ENCODE measurements at places on chromosomes 4 and X.

- DNase-seq = peak; percentile 72
Measured at GRCh38 chr4:1871471-1872021, 353 bp downstream of the NSD2 start.

GRCh38 chr4:36292556-36293188, 11.3 kb downstream of the DTHD1 start:
- no peak for DNase-seq

DNA sequence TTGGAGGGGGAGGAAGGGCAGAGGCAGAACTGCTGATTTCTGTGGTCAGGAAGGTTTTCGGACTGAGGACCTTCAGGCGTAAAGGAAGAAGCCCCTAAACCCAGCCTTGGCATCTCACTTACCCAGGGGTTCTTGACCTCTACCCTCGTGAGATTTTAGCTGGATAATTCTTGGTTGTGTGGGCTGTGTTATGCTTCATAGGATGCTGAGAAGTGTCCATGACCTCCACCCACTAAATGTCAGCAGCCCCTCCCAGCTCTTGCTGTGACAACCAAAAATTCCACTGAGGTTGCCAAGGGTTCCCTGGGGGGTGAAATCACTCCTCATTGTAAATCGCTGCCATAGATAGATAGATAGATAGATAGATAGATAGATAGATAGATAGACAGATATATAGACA, 5.8 kb upstream of the CRLF2 start:
- DNase-seq = no peak

GRCh38 chr4:47838445-47838844, 578 bp upstream of the CORIN start:
- peak; percentile 2 for DNase-seq

DNA sequence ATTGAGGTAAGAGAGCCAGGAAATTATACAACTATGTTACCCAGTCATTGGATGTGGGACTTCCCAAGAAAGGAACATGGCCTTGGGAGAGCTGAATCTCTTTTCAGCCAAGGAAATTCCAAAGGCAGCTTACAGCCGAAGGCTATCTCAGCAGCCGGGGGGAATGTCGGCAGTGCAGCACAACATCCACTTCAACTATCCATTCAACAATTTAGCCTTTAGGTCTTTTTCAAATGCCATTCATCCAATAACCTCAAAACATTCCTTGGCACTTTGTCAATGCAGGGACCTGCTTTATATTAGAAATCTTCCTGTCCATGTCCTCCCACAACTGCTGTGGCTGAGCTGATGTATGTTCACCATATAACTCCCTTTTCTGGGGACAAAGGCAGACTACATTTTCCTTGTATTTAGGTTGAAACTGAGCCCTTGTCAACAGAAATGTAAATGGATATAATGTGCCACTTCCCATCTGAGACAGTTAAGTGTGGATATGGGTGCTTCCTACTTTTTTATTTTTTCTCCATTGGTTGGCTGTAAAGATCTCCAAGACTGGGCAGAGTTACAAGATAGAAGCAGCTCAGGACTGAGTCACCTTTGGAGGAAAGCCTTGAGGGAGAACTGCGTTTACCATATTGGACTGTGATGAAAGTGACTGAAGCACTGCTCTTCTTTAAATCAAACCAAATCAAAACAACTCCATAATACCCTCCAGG, 94.8 kb downstream of the GPRIN3 start:
- DNase-seq = peak; percentile 69

DNA sequence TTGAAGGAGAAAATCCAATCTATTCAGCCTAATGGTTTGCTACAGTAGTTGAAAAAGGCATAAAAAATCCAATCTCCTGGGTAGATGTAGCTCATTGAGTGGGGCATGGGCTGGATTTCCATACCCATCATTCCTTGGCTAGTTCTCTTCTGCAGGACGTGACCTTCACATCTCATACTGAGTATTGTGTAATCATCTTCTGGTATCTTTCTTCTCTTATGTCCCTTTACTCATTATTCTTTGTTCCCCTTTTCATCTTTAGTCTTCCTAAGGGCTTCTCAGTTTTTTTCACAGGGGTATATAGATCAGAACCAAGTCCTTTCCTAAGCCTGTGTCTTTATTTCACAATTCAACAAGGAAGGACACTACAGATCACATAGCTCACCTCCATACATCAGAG, 727.6 kb upstream of the MAGEB2 start:
- no peak for DNase-seq

- no peak for DNase-seq
Measured at GRCh38 chr4:118680808-118681207, 4.4 kb upstream of the METTL14 start.

GRCh38 chr4:87317527-87317926, 5.2 kb downstream of the HSD17B13 start:
- no peak for DNase-seq

DNA sequence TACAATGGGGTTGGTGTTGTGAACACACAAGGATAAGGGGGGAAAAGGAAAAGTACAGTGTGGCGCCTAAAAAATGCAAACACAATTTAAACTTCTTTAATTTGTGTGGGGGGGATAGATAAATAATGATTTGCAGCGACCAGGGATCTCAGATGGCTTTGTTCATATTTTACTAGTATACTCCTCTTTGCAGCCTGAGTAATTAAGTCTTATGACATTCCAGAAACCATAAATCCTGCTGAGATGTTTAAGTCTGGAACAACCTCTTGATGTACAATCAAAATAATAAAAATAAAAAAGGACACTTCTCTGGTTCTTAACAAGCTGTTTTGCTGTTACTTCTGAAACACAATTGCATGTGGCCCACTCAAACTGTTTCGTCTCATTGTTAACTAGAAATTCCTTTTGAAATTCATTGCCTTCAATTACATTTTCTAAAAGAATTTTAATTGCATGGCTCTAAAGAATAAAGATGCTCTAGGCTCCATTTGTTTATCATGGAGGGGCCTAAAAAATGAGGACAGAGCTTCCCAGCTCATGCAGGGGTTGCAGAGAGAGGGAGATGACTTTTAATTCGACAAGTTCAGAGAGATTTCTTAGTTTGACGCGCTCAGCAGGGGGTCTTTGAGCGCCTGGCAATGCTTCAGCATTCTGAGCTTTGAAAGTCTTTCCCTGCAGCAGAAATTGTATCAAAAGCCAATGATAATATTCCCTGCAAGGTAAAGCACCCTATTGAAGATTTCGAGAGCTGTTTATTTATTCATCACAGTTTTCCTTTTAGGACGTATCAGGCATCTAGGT, 892.4 kb upstream of the TENM3 start:
- DNase-seq = peak; percentile 70

- DNase-seq = peak; percentile 30
Measured at GRCh38 chr4:123110685-123111084, 188.3 kb upstream of the NUDT6 start.

DNA sequence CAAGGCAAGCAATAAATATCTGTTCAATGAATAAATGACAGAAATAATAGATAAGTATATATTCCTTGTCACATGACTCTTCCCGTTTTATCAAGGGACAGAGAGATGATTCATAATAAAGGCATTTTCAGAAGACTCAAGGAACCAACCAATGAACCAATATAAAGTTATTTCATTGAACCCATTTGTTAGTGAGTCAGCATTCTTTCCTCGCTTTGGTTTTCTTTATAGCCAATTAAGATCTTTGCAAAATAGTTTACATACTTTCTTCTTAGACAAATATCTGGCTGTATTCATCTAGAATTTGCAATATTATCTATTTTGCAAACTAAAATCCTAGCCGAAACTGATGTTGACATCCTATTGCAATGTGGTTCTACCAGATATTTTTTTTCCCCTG, 269.4 kb downstream of the IL15 start:
- no peak for DNase-seq

DNA sequence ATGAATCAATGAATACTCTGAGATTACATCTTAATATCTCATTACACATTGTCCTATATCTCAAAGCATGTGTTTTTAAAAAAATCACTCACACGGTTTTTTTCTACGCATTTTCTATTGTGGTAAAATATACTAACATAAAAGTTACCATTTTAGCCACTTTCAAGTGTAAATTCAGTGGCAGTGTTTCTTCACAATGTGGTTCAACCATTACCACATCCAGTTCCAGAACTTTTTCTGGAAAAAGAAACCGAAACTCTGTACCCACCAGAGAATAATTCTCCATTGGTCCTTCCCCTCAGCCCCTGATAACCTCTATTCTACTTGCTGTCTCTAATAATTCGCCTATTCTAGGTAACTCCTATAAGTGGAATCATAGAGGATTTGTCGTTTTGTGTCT, 35.3 kb upstream of the ACSL1 start:
- no peak for DNase-seq

DNA sequence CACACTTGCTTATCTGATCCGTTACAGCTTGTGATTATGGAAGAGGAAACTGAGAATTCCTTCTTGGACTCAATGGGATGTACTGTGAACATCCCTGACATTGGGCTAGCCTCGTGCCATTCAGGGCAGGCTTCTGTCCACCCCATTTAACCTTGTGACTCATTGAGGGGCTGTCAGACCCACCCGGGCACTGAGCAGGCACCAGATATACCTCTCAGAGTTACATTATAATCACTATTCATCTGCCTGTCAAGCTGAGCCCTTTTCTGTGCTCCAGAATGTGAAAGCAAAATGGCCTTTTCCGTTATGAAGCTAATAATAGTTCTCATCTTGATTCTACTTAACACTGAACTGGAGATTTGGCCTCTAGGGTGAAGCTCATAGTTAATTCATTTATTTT, 170.6 kb upstream of the SCML1 start:
- DNase-seq = no peak

DNA sequence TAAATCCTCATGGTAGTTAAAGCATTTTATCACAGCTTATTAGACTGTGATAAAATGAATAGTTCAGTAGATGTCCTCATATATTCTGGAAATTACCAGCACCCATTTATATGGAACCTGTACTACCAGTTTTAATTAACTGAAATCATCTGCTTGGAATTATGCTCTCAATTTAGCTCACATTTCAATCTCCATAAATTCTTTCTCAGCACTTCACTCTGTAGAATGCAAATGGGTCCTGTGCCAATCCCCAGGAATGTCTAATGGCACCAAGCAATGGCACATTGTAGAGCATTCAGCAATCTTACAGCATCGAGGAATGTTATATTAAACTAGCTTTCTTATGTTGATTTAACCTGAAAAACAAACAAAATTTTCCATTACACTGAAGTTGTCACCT, 355.1 kb downstream of the PDHA2 start:
- DNase-seq = no peak

DNA sequence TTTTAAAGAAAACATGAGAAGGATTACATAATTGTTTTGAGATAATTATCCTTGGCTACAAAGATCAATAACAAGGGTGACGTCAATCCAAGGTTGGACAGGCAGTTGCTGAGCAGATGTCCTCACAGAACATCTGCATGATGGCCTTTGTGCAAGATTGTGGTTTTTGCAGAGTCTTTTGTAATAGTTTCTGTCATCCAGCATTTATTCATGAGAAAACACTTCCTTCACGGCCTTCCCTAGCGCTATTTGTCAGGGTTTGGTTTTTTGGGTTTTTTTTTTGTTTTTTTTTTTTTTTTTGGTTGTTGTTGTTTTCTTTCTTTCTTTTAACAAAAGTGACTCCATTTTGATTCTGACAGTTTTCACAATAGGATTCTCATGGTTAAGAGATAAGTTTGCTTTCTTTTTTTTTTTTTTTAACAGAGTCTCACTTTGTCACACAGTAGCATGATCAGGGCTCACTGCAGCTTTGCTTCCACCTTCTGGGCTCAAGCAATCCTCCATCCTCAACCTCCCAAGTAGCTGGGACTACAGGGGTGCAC, 31.5 kb upstream of the ELF2 start:
- DNase-seq = peak; percentile 27

DNA sequence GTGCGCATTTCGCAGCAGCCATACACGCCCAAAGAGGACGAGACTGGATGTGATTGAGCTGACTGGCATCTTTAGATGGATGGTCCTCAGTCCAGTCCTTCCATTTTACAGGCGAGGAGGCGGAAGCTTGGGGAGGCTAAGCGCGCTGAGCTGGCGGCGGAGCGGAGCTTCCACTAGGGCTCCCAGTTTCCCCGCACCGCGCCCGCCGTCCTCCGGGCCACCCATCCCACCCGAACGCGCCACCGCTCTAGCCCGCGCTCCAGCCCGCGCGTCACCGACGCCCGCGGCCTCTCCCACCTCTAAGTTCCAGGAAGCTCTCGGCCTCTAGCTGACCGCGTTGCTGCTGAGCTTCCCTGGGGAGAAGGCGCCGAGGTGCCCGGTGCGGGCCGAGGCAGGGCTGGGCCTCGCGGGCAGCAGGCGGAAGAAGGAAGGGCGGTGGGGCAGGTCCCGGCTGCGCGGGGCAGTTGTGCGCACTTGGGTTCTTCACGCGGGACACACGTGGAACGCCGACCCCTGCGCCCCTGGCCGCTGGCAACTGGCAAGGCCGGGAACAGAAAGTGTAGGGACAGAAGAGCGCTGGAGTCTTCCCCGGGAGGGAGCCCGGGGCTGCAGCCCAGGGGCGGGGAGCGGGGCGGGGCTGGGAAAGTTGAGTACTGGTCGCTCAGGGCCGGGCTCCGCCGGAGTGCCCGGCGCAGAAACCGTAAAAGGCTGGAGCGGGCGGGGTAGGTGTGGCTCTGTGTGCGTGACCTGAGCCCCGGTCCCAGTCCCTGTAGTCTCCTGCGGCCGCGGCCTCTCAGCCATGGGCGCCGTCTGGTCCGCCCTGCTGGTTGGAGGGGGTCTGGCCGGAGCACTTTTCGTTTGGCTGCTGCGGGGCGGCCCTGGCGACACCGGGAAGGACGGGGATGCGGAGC, at the start of gene STBD1:
Gene STBD1 (plus strand): TSS at position 763 of the 911 bp plus-strand sequence. CDS start 37 bp downstream, at position 800.
- peak; percentile 72 for DNase-seq

GRCh38 chrX:2863646-2864045, 34.9 kb downstream of the GYG2 start:
- DNase-seq = no peak

DNA sequence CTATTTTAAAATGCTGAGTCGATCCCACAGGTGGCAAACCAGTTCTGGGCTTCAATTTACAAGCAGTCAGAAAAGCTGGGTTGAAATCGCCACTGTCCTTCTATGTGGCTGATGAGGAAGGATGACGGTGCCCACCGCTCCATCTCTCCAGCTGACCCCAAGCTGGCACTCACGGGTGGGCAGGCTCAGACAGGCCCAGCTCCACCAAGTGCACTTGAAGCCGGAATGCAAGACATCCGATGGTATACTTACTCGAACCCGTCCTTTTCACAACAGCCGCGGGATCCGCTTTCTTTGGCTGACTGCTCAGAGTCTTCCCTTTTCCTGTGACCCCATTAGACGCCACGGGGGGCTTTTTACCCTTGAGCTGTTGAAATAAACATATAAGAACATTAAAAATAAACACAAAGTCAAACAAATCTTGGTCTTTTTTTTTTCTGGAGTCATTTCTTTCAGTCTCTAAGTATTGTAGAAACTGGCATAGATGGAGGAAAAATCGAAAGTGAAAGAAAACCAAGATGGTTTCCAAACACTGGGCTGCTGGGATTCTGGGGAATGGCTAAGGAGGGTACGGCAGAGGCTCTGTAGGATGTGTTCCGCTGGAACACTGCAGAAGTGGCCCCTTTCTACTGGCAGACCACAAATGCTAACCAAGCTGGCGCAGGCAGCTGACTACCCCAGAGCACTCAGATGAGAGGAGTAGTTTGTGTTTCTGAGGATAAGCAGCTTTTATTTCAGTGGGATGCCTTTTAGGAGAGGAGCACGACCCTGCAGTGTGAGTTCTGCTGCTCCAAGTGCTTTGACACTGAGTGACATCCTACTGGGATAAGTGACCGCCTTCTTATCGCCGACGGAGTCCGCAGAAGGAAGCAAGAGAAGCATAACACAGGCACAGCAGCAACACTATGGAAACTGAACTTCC, 160.9 kb downstream of the AFAP1 start:
- no peak for DNase-seq

- no peak for DNase-seq
Measured at GRCh38 chr4:152850377-152850776, 70.6 kb downstream of the ARFIP1 start.

- DNase-seq = peak; percentile 69
Measured at GRCh38 chr4:24477919-24478318, 106.4 kb downstream of the DHX15 start.

All from NCI-H69 (cell line).